Suppressor macrophage treated with lipopolysaccharide for 4 hours (primary cell): ENCODE measurements at places on chromosomes 12 and 14.

- DNase-seq = no peak
Observed at GRCh38 chr12:93426412-93426805, 15.3 kb downstream of the UBE2N start.

DNA sequence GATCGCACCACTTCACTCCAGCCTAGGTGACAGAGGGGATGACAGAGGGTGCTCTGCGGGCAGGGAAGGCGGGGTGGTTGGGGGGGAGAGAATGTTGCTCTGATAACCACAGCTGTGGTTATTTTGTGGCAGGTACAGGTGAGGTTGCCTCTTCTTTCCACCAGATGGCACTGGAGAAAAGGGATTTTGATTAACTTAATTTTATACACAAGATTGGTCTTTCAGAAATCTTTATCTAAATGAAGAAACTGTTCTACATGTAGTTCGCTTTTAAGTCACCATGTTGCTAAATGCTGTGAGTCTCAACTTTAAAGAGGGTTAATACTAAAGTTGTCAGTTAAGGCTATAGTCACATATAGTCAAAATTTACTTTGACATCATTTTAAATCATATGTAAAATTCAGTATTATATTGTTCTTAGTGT is 25.7 kb downstream of the FGF23 start:
- no peak for DNase-seq

DNA sequence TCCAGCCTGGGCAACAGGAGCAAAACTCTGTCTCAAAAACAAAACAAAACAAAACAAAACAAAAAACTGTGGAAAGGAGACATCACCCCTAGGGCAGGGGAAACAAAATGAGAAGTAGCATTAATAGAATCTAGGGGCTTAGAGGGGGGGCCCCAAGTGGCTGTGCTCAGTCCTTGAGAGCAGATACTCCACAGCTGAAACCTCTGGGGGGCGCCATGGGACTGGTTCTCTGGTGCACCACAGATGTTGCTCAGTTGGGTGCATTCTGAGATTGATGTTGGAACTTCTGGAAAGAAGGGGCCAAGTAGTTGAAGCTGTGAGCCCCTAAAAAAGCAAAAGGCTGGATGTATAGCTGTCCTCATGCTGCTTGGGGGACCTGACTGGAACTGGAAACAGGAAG is 11.8 kb upstream of the SYNE2 start:
- no peak for DNase-seq

DNA sequence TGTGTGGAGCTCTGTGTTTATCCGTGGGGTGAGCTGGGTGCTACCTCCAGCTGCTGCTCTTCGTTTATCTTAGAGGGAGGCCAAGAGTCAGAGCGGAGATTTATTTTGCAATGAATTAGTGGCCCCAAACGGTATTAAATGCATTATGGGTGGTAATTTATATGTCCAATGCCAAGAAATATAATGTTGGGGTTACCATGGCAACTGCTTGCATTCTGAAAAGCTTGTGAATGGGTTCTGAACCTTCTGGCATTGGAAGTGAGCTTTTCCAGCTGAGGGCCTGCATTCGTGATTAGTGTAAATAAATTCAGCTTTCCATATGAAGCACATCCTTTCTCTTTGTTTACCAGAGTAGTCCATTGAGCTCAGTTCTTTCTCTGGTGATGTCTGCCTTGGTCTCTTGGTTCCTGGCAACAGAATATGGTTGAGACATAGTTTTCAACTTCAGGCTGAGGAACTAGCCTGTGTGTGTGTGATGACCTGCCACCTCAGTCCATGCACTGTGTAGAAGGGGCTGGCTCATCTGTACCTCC is 51.8 kb downstream of the TRAF3 start:
- DNase-seq = no peak

DNA sequence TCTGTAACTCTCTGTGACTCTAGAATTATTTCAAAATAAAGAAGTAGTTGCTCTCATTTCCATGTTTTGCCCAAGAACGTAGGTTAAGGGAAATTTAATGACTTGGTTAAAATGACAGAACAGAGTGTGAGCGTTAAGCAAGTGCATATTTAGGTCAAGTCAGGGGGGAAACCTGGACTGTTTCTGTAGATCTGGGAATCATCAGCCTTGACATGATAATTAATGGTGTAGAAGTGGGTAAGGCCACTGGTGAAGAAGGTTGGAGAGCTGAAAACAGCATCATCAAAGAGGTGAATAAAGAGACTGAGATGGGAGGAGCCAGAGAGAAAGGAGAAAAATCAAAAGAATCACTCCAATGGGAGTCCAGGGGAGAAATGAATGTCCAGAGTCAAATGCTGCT is 49.4 kb upstream of the STK38L start:
- DNase-seq = no peak
